ENCODE measurements at places on chromosomes 2 and 18.

DNA sequence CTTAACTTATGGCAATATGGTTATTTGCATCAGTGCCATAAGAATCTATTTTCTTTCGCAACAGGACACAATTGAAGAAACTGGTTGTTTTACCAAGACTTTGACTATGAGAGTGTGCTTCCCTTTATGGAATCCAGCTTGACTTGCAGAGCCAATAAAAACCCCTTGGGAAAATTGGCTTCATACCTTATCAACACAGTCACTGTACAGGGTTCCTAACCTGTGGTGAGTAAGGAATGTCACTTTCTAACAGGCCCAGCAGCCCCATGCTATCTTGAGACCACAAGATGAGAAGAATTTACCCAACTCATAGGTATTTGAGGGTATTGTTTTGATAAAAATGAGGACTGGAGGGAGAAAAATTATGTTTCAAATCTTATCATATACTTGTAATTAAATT is 418.5 kb upstream of the MAP2 start:
- DNase-seq, result no peak

DNA sequence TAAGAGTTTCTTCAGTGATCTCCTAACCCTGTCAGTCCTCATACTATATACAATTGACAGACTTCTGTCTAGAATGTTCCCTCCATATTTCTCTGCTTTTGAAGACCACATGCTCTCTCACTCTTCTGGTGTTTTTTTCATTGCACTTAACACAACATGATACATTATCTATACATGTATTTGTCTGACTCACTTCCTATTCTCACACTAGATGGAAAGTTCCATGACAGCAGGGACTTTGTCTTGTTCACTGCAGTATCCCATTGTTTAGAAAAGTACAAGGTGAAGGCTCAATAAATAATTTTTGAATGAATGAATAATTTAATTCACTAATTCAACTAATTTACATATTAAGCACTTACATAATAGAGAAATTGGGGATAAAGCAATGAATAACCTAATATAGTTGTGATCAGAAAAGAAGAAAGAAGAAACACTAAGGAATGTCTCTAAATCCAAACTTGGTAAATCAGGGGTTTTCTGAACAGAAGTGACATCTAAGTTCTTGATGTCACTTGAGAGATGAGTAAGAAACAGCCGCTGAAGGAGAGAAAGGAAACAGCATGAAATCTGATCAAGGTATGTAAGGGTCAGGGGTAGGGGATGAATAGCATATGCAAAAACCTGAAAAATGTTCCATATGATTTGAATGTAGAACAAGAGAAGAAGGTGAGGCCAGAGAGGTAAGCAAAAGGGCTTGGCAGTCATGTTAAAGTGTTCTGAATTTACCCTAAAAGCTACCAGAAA is 42.4 kb downstream of the MBD2 start:
- no peak for DNase-seq

- DNase-seq, result no peak
These were observed 59.2 kb downstream of the GYPC start for GRCh38 chr2:126715111-126715510.

- DNase-seq, result no peak
These were observed 403 bp downstream of the TMEM127 start for GRCh38 chr2:96265349-96265839.

DNA sequence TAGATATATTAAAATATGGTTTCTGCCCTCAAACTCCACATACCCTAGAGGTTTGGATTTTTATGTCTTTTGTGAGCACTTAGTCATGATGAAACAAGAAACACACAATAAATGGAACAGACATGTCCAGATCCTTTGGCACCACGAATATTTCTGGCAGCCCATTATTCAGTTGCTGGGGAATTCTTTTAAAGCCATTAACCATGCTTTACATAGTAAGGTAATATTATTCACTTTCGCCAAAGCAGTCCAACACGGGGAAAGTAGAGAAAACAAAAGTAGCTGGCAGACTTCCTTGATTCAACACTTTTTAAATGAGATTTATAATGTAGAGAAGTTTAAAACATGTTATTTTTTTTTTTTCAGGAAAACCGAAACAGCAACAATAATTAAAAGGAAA is 235.4 kb downstream of the PIEZO2 start:
- DNase-seq, result no peak

DNA sequence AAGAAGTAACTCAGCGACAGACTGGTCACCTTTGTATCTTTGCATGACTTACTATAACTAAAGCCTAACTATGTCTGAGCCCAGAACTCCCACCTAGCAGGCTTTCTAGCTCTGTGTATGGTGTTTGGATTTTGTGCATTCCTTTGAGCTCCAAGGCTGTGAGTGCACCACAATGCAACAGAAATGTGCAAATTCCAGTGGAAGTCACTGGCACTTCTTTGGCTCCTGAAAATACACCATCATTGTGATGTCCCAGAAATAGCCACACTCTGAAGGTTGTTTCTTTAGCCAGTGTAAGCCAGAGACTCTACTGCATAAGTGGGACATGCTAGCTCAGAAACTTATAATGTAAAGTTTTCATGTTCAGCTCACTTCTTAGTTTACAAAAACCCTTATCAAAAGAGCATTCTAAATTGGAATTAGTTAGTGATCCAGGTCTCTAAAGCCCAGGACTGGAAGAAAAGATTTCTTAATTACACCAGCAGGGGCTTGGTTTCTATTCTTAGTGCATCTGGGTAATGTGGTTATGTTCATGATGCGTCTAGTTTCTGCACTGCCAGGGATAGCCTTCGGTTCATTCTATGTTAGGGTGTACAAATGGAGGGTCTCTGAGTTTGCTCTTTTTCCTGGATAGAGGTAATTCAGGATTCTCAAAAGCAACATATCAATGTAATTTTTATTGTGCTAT is 1239.5 kb upstream of the ZEB2 start:
- no peak for DNase-seq

- DNase-seq, result no peak
These were observed 21.2 kb downstream of the CLUL1 start for GRCh38 chr18:617970-618504.

- DNase-seq, result no peak
These were observed 70.8 kb downstream of the LRP2 start for GRCh38 chr2:169291517-169291916.

DNA sequence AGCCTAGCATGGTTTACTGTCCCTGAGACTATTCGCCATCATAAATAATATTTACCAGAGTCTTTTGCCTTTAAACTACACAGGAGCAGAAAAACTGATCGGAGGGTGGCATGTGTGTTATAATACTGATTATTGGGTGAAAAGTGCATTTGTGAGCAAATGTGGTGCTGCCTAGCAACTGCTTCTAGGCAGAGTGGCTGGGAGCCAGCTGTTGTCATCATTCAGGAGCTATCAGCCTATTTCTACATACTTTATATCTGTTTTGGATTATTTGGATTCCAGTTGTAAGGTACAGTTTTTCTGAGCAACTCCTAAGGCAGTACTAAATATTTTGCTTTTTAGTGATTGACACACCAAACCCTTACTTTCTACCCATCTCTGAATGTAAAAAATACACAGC is 75.0 kb upstream of the MSTN start:
- DNase-seq, result no peak

GRCh38 chr2:175350105-175350504 is 168.6 kb upstream of the ATP5MC3 start:
- no peak for DNase-seq

- no peak for DNase-seq
These were observed 153.6 kb downstream of the CCDC85A start for GRCh38 chr2:56337342-56337741.

Measured in right kidney (tissue), 9 donors.